NCI-H446 treated with DMSO at 0.1 percent for 48 hours (cell line): ENCODE measurements at places on chromosomes 2 and 18.

- no peak for DNase-seq
Observed at GRCh38 chr2:23112517-23112916, 272.5 kb upstream of the KLHL29 start.

DNA sequence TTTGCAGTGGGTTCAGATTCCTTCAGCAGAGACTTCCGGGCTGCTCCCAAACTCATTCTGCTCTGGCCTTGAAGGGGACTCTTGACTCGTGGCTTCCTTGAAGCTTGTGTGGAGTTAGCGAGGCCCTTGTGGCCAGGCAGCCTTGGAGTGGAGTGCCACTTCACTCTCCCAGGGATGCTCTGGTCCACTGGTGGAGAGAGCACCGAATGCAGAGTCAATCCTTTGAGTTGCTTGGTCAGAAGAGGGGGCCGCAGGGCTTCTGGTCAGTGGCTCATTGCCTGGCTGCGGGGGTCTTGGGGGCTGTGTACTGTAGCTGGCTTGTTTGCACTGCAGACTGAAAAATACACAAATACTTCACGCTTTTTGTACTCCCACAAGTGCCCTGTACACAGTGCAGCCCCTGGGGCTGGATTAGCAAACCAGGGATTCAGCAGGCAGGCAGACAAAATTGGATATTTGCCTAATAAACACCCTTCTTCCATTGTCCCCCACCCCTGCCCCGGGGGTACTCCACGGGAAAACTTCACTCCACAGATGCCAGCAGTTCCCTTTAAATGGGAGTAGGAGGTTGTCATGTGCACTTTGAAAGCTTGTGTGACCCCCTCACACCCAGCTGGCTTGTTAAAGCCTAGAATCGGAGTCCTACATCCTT lies 3.2 kb downstream of the GLI2 start:
- DNase-seq, result no peak

- DNase-seq, result no peak
Observed at GRCh38 chr18:56060967-56061541, 473.1 kb upstream of the TCF4 start.

- no peak for DNase-seq
Observed at GRCh38 chr18:629269-630150, 27.9 kb upstream of the TYMS start.

GRCh38 chr2:128746356-128746755 lies 427.7 kb upstream of the HS6ST1 start:
- DNase-seq, result no peak

DNA sequence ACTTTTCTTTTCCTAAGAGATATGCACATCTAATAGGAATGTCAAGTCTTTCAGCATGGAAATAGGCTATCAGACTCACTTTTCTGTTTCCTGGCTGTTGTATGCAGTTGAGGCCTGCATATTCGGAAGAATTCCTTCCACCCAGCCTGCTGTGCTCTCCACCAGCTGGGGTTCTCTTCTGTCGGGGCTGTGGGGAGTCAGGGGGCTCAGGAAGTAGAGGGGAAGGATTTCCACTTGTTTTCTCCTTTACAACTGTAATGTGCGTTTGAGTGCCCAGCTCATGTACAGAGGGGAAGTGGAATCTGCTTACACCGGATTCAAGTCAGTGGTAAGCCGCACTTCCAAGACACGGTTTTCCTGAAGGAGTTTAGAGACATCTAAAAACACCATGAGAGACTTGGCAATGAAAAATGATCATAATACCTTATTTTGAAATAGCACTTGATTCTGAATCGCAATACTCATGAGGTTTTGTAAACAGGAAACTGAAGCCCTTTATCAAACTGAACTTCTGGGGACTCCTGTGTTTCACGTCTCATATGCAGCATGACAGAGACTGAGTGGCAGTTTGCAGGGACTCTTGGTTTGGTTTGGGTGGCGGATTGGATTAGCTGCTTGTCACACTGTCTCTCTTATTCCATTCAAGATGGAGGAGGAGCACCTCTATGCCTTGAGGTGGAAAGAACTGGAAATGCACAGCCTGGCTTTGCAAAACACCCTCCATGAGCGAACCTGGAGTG lies 90.4 kb downstream of the MTCL1 start:
- DNase-seq, result no peak

- no peak for DNase-seq
Observed at GRCh38 chr2:111668274-111668616, 215.7 kb downstream of the ANAPC1 start.

- DNase-seq, result no peak
Observed at GRCh38 chr18:42184685-42185477, 229.8 kb downstream of the PIK3C3 start.

DNA sequence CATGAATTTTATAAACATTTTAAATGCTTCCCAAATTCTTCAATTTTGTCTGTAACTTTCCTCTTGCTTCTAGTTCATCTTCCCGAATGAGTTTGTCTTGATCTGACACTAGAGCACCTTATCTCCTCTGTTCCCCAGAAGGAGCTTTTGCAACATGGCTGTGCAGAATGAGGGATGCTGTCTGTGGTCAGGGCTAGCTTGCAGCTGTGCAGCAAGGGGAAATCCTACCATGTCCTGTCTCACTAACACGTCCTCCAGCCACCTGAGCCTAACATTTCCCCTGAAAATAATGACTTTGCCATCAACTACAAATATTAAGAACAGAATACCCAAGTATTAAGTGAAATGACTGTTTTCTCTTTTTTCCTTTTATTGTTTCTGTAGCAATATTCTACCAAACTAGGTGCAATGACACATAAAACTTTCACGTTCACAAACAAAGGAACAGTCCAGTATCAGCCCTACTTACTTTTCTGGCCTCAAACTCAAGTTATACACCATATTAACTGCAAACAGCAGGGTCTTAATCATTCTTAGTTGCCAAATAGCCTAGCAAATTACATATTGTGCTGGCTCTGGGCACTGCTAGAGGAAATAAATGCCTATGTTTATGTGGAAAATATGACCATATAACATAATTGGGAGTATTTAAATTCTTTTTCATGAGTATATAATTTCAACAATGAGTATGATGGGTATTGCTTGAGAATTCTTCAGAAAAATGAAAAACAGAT lies 423.3 kb downstream of the CMPK2 start:
- DNase-seq, result peak; percentile 48

DNA sequence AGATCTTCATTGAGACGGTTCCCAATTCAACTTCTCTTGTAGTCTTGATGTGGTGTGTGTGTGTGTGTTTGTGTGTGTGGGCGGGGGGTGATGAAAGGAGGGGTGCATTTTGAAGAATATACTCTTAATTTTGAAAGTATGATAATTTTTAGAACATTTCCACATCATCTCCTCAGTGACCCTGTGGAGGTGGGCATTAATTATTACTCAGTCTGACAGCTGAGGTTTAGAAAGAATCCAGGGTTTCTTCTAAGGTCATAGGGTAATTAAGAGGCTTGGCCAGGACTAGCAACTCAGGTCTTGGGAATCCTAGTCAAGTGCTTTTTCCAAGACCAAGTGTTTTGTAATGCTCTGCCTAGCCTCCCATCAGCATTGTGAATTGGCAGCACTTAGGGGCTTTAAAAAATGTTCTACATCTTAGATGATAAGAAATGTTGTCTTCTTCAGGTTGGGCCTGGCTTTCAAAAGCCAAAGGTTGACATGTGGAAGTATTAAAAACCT lies 100.5 kb downstream of the SPTBN1 start:
- DNase-seq, result no peak

DNA sequence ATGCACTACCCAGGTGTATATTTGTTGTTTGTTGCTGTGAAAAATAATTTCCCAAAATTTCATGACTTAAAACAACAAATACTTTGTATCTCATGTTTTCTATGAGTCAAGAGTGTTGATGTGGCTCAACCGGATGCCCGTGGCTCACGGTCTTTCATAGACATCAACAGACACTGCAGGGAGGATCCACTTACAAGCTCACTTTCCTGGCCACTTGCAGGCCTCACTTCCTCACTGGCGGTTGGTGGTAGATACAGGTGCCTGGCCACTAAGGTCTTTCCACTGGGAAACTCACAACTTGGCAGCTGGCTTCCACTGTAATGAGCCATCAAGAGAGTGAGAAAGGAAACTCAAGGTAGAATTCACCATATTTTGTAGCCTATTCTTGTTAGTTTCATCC lies 662.9 kb downstream of the IRS1 start:
- no peak for DNase-seq

- DNase-seq, result no peak
Observed at GRCh38 chr18:49757513-49758262, 55.6 kb downstream of the ACAA2 start.

DNA sequence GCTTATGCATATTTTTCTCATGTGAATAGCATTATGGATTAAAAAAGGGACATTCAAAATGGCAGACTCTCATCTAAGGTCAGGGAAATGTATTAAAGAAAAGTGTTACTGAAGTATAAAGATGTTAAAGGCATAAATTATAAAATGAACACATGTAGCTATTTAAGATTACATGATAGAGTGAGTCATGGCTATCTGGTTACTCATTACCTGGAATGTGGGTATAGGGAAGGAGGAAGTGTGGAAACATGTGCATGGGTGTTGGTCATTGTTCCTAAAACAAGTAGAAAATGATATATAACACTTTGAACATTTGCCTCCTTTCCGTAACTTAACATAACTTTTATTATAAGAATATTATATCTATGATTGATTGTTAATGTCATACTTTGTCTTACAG lies 66.4 kb downstream of the MYO1B start:
- no peak for DNase-seq

DNA sequence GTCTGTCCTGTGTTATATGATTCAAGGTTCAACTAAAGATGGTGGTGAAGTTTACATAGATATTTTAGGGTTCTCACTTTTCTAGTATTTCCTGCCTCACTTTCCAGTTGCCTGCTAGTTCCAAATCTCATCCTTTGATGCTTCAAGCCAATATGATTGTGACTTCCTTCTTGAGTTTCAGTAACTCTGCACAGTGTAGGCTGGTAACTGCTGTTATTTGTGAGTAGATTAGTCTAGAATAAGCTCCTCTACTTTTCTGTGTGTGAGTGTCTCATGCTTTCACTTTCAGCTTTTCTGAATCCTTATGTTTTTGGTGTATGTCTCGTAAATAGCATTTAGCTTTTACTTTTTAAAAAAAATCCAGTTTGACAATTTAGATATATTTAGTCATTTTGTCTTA lies 42.6 kb downstream of the GALNT1 start:
- DNase-seq, result no peak

DNA sequence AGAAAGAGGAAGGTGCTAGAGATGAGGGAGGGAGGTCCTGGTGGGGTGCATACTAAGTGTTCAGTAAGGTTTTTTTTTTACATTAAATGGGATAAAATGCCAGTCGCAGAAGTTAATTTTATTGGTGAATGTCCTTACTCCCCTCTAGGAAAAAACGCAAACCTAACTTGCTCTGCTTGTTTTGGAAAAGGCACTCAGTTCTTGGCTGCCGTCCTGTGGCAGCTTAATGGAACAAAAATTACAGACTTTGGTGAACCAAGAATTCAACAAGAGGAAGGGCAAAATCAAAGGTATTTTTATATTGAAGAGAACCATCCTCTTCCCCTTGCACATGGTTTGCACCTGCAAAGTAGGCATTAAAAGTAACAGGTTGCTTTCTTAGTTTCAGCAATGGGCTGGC lies 12.7 kb upstream of the IL18R1 start:
- no peak for DNase-seq

DNA sequence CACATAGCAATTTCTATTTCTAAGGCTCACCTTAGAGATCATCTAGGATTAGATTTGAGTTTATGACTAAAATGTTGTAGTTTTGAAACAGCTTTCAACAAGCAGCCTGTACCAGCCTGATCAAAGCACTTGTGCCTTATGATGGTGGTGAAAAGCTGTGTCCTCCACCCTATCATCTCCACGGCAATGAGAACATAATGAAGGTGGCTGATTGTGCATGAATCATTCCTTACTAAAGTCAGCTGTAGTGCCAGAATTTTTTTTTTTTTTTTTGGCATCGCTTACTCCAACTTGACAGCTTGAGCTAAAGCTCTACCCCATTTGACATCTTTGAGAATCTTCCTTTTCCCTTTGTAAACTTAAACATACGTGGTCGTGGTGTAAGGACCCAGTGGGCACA lies 86.0 kb downstream of the DCC start:
- peak; percentile 88 for DNase-seq

DNA sequence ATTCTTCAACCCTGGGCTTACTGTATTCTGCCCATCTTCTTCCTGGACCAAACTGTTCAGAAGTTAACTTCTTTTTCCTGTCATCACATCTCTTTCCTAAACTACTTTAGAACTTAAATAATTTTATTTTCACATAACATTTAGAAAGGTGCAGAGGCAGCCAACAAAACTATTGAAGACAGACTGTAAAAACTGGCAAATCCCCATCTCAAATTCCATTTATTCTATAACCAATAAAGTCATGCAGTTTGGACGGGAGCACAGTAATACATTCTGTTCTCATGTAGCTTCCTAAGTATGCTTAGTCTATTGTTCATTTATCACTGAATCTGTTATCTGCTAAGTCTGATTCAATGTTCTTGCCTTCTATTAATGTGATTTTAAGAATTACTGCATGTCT lies 99.1 kb downstream of the SMAD2 start:
- no peak for DNase-seq

- no peak for DNase-seq
Observed at GRCh38 chr2:127406454-127406853, 11.8 kb upstream of the PROC start.

GRCh38 chr2:98731041-98731893 lies at the start of gene MGAT4A:
Gene MGAT4A (minus strand): TSS chr2:98731132. CDS start chr2:98726332, 4,800 bp downstream.
- DNase-seq, result no peak

- no peak for DNase-seq
Observed at GRCh38 chr2:211741966-211742365, 796.6 kb downstream of the ERBB4 start.

- no peak for DNase-seq
Observed at GRCh38 chr2:108936076-108936864, 52.8 kb downstream of the EDAR start.

GRCh38 chr2:232368311-232368731 lies 10.2 kb upstream of the ALPP start:
- DNase-seq, result no peak
